ENCODE measurements at places on chromosomes 1 and 21. TPM values are rescaled to one million over a fixed set of nuclear protein-coding genes. Genes with fewer than 3 reads are reported as not detected.

Gene CHI3L1
- 60.6 TPM for total RNA-seq

Gene TCP10L
- 4.1 TPM for total RNA-seq

Gene ZNF362
- 8.4 TPM for total RNA-seq

Gene NPR1
- 7.1 TPM for total RNA-seq

Gene SPATA21
- not detected for total RNA-seq

Gene IVL
- not detected for total RNA-seq

GRCh38 chr1:45619149-45619921 is 4.5 kb downstream of the CCDC17 start:
- DNase-seq: no peak

DNA sequence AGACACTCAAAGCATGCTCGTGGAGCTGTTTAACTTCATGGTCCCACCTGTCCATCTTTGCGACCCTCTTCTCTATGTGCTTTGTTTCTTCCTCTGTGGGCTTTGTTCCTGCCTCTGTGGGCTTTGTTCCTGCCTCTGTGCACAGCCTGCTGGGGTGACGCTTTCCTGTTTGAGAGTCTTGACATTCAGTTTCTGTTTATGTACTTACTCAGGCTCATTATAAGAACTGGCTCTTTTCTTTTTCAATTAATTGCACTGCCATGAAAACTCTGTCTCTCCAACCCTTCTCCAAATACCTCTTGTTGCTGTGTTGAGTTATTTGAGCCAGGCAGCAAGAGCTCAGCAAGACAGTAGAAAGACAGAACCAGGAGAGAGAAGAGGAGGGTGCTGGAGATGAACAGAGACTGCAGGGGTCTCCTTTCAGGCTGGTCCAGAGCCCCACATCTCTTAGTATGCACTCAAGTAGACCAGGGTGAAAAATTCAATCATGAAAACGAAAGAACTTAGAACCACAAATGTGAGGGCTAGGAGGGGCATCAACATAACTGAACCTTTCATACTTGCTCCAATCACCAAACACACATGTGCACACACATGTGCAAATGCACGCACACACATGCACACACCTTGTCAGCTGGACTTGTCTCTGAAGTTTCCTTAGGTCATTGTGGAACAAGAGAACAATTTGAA is 88.3 kb upstream of the SGIP1 start:
- no peak for DNase-seq

DNA sequence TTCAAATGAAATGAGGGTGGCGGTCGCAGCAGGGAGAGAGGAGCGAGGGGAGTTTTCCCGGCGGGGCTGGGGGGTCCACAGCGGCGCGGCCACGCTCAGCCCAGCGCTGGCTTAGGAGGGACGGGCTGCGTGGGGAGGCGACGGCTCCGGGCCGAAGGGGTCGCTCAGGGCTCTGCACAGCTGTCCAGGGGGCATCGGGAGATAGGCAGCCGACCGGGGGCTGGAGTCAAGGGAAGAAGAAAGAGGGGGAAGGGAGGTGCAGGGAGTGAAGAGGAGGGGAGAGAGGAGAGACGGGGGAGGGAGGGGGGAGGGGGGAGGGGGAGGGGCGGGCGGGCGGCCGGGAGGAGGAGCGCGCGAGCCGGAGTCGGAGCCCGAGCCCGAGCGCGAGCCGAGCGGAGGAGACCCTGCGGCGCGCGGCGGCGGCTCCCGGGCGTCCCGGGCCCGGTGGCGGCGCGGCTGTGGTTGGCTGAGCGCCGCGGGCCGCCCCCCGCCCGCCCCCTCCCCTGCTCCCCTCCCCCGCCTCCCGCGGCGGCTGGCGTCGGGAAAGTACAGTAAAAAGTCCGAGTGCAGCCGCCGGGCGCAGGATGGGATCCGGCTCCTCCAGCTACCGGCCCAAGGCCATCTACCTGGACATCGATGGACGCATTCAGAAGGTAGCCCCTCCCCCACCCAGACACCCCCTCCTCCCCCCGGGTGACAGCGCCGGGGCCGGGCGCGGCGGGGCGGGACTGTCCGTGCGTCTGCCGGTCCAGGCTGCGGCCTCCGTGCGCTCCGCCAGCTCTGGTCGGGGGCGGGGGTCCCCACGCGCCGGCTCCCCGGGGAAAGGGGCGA is at the start of gene PDE9A:
PDE9A (plus strand) TSS at position 391 of the 831 bp plus-strand sequence; CDS start at position 585, 194 bp downstream.
- DNase-seq: no peak

- peak; percentile 45 for DNase-seq
Observed at GRCh38 chr1:183783767-183784637, 20.9 kb upstream of the RGL1 start.

DNA sequence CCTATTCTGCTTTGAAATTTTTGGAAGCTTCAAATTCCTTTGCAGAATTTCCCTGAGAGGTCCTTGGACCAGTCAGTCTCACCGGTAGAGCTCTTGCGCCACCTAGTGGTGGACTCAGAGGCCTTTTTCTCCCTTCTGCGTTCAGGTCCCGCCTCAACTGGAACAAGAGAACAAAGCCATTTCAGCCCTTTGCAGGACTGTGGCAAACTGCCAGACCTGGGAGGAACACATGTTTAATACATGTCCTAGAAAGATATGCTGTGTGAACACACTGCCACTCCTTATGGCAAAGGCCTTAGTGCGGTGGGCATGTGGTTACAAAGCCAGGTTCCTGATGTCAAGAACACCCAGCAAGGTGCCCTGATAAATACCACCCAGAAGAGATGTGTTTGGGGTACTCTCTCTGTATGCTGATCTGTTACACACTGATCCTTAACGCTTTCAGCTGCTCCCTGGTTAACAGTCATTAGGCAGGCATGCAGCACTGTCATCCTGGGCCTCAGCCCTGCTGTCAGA is 82.2 kb upstream of the SSX2IP start:
- peak; percentile 77 for DNase-seq

- DNase-seq: no peak
Observed at GRCh38 chr1:205444300-205444930, 11.4 kb downstream of the BLACAT1 start.

- no peak for DNase-seq
Observed at GRCh38 chr21:33396951-33397350, 6.3 kb upstream of the IFNGR2 start.

DNA sequence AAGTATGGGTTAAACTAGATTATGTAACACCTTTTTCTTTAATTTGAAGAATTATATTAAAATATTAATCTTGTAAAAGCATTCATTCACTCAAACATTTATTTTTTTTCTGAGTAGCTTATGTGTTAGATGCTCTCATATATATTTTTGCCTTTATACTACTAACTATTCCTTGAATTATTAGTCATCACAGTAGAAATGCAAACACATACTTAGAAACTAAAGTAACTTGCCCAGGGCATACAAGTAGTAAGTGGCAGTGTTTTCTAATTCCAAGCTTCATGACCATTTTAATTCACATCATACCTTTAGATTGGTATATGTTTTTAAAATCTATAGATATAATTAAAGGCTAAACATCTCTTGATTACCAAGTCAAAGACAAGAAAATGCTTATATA is 1271.0 kb downstream of the BRINP3 start:
- DNase-seq: no peak

- DNase-seq: no peak
Observed at GRCh38 chr1:65395887-65396612, 24.4 kb upstream of the LEPR start.

GRCh38 chr1:187794561-187794960 is 965.8 kb downstream of the PLA2G4A start:
- DNase-seq: no peak

GRCh38 chr1:10444795-10445397 is 4.9 kb upstream of the CORT start:
- DNase-seq: no peak

GRCh38 chr1:160371346-160371631 is 4.4 kb downstream of the NHLH1 start:
- DNase-seq: no peak

- DNase-seq: peak; percentile 45
Observed at GRCh38 chr21:44368711-44369446, 15.5 kb downstream of the TRPM2 start.

DNA sequence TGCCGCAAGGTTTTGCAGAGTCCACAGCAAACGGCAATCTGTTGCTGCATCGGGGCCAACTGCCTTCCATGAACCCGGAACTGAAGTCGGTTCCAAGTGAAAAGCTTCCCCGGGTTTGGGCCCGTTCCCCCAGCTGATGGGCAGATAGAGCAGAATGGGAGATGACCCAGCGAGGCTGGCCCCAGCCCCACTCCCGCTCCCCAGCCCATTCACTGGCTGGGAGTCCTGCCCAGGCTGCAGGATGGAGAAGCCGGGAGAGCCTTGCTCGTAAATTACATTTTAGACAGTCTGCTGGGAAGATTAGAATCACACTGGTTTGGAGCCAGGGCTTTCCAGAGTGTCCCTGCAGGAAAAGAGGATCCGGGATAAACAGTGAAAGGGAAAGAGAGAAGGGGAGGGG is 31.6 kb upstream of the PAX7 start:
- no peak for DNase-seq

DNA sequence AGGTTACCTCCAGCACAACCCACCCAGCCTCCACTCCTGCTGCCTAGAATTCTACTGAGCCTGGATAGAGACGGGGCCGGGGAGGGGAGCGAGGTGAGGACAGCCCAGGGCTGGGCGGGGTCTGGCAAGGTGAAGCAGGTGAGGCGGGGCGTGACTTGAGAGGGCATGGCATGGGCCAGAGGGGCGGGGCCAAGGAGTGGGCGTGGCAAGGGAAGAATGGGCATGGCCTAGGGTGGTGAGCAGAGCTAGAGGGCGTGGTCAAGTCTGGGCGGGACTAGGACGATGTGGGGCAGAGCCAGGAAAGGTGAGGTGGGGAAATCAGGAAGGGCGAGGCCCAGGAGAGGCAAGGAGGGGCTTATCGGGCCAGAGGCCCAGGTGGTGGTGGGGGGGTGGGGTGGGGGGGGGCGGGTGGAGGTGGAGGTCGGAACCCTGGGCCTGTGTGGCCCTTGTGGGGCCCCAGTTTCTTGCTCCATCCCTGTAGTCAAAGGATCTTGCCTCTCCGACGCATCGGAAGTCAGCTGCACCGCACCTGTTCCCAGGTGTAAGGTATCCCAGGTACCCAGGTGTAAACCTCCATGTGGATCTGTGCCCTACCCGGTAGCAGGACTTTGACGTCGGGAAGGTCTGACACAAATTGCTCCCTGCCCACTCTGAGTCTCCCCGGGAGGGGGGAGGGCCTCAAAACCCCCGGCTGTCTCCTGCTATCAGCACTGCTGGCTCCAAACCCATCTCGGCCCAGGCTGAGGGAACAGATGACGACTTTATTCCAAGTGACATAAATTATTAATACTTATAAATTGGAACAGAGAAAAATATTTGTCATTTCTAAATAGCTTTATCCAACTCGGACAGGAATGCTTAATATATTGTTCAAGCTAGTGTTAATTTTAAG is 32.9 kb upstream of the UTS2 start:
- no peak for DNase-seq

GRCh38 chr1:83927701-83928100 is 71.2 kb downstream of the TTLL7 start:
- no peak for DNase-seq

DNA sequence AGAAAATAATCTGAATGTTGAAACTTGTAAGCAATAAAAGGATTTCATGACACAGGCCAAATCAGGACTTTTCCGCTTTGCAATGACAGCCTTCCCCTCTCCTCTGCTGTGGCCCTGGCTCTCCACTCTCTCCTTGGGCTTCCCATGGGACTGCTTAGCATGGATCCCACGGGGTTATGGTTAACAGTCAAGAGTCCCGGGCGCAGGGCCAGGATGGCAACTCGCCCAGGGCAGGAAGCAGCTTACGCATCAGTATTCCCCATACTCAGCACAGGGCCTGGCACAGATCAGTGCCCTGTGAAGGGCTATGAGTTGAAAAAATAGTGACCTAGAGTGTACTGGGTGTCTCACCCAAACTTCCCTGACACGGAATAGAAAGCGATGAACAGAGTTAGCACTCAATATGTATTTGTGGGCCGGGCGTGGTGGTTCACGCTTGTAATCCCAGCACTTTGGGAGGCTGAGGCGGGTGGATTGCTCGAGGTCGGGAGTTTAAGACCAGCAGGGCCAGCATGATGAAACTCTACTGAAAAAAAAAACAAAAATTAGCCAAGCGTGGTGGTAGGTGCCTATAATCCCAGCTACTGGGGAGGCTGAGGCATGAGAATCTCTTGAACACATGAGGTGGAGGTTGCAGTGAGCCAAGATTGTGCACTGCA is 29.1 kb upstream of the GRHL3 start:
- peak; percentile 82 for DNase-seq

- no peak for DNase-seq
Observed at GRCh38 chr1:177561436-177561835, 390.7 kb downstream of the BRINP2 start.

GRCh38 chr1:19035377-19036040 is 79.0 kb upstream of the IFFO2 start:
- DNase-seq: no peak

DNA sequence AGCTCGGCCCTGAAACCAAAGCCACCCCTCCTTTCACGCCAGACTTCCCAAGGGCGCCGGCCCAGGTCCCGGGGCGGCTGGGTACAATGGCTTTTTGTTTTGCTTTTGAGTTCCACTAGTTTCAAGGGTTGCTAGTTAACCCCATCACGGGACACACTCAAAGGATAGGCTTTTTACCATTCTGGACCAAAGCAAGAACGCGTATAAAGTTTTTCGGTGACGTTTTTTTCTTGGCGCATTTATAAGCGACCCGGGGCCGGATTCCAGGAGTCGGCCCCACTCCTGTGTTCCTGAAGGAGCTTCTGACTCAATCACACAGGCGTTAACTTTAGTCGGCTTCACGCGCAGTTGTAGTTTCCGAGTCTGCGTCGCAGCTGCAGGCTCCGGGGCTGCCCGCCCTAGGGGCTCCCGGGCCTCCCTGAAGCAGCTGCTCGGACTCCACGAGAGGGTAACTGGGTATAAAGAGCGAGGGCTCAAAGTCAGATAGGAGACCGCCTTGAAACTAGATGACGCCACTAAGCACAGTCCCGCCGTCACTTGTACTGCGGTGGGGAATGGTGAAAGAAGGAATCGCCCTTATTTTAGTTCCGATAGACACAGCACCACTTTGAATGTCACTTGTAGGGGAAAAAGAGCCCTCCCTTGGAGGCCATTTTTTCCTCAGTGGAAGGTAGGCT is 707 bp upstream of the KLHL21 start:
- DNase-seq: peak; percentile 59

DNA sequence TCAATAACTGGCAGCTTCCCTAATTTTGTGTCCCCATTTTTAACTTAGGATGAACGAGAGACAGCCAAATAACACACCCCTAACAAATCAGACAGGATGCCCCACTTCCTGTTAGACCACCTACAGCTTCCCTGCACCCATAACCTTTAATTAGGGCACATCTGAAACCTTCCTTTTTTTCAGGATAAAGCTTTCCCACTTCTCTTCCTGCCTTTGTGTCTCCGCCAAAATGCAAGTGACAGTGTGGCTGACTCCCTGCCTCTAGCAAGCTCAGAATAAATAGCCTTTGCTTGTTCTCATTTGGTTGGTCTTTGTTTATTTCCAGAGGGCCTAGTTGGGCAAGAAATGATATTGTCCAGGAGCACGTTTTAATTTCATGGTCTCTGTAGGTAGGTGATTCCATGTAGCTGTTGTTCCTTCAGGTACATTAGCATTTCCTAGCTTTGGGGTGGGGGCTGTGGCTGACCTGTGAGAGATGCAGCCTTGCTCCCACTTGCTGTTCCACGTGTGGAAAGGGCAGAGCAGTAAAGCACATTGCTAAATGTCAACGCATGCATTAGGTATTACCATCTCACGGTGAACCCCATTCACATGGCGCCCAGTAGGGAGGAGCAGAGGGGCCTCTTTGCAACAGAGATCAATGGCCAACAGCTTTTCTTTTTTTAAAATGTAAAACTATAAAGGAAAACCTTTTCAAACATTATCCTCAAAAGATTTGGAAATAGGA is 154.9 kb downstream of the ST6GALNAC3 start:
- no peak for DNase-seq

- DNase-seq: no peak
Observed at GRCh38 chr1:169680377-169681019, 30.9 kb downstream of the SELL start.
